Cerebellum (tissue), 4 donors: ENCODE measurements at places on chromosomes 5 and 9.

DNA sequence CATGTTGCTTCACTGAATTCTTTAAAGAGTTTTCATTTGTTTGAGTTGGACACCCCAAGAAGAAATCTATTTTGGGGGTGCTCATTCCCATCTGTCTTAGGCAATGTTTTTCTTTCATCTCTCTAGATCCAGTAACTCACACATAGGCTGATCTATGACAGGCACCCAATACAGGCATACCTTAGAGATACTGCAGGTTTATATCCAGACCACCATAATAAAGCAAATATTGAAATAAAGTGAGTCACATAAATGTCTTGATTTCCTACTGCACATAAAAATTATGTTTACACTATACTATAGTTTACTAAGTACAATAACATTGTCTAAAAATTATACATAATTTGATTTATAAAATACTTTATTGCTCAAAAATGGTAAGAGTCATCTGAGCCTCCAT is 364.5 kb downstream of the MTRR start:
- DNase-seq = no peak

DNA sequence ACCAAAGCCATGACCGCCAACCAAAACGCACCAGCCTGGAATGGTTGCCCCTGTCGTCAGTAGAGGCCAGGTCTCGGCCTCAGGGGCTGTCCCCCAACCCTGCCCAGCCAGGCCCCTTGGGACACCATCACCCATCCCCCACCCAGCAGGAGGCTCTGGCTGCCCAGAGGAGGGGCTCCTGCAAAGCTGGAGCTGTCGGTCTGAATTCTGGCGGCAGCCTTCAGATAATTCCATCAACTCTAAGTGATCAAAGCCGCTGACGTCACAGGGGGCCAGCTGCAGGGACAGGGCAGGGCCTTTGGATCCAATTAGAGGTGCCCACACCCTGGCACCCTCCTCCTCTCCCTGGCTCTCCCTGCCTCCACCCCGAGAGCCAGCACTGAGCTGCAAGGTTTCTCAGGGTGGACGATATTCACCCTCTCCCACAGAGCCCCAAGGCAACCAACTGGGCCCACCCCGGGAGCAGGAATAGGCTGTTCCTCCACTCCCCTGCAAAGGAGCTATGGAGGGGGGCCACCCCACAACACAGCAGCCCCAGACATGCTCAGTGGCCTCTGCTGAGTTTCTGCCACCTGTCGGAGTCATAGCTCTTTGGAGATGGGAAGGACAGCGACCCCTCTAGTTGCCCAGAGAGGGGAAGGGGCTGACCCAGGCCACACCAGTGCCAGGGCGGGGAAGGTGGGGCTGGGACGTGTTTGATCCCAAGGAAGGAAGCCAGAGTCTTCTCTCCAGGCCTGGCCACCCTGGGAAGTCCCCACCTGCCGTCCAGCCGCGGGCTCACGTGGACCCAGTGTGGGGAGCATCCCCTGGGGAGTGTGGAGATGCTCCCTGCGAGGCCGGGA is 78.4 kb downstream of the NTNG2 start:
- no peak for DNase-seq

- no peak for DNase-seq
These were observed 67.9 kb downstream of the TEK start for GRCh38 chr9:27176971-27177370.

DNA sequence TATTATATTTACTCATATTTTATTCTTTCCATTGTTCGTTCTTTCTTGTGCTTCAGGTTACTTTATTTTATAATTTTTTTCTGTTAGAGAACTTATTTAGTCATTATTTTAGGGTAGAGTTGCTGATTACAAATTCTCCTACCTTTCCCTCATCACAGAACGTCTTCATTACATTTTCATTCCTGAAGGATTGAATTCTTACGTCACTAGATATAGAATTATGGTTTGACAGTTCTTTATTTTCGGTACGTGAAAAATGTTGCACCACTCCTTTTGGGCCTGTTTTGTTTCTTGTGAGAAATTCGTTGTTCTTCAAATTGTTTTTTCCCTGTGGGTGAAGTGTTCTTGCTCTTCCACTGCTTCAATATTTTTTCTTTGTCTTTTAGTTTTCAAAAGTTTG is 20.8 kb upstream of the OR2S2 start:
- DNase-seq = no peak

GRCh38 chr5:90119531-90119971 is 290.0 kb downstream of the CETN3 start:
- DNase-seq = no peak

DNA sequence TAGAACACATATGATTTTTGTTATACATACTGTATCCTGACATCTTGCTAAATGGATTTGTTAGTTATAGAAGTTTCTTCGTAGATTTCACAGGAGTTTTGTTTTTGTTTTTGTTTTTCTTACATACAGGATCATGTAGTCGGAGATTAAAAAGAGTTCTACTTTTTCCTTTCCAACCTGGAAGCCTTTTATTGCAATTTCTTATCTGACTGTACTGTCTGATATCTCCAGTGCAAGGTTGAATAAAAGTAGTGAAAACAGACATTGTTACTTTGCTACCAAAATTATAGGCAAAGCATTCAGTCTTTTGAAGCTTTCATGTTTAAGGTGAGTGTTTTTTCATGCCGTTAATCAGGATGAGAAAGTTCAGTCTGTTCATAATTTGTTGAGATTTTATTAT is 117.4 kb upstream of the PRSS3 start:
- DNase-seq = no peak

DNA sequence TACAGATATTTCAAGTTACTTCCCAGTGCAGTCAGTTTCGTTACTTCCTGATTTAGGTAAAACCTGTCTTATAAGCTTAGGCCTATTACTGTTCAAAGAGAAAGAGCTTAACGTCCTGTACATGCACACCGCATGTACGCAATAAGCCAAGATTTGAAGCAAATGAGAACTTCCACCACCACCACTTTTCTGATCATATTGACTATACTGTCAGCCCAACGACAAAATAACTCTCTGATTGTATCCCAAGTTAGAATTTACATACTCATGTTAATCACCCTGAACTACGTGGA is 5.1 kb downstream of the NFIB start:
- DNase-seq = no peak

GRCh38 chr5:111820072-111820471 is 63.1 kb upstream of the NREP start:
- DNase-seq = no peak
